GM23248 (cell line): ENCODE measurements at places on chromosomes 4 and X.

DNA sequence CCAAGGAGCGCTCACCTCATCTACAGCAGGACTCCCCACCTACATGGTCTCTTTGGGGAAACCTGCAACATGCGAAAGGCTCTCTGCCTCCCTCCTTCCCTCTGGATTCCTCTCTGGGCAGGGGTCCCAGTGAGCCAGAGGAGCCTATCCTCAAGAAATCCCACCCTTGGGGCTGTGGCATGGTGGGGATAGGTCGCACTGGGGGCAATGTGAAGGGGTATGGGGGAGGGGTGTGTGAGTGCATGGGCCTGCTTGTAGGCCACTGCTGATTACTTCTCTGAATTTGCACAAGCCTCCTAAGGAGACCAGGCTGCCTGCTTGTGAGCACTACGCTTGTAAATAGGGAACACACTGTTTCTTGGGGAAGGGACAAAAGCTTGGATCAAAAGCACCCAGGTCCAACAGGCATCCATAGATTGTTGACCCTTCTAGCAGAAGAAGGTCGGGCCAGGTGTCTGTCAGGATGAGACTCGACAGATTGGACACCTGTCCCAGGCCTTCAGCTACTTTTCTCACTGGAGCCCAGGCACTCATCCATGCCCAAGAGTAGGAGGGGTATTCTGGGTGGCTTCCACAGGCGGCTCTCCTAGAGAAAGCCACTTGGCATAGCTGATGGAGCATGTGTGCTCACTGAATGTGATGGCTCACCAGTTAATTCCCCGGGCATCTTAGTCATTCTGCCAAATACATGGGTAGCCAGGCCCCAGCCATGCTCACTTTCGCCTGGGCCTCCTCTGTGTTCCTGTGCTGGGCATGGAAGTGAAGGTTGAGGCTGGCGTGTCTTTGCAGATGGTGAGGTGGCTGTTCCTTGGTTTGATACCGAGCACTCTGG, 75.0 kb downstream of the NBDY start:
- DNase-seq = peak; percentile 56

- DNase-seq = no peak
These were observed 82.3 kb downstream of the PRKX start for GRCh38 chrX:3631196-3631595.

DNA sequence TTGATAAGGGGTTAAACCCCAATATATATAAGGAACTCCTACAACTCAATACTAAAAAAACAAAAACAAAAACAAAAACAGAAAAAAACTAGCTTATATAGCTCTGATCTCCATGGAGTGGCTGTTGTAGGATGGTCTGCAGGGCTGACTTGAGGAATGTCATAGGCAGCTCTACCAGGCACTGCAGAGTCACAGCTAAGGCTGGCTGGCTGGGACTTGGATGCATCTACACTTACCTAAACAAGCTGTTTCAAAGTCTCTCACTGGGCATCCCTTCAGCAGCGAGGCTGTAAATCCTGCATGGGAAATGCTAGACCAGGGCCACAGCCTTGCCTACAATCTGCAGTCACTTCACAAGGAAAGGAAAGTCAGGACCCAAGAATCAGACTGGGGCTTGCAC, 61.3 kb downstream of the HOPX start:
- no peak for DNase-seq

DNA sequence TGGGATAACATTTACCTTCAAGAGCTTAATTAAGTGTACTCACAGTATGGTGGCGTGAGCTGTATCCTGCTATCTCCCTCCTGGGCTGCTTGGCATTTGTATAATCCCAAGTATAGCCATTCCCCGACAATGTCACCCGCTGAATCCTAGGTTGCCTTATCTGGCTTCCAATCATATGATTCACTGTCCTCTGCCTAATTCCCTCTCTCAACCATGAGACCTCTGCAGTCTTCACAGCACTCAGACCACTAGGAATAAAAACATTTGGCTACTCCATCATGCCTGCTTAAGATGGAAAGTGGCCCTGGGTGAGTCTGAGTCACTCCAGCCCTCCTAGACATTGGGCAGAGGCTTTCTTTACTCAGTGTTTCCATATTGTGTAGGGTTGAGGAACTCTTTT, 28.9 kb upstream of the WDFY3 start:
- DNase-seq = peak; percentile 5

DNA sequence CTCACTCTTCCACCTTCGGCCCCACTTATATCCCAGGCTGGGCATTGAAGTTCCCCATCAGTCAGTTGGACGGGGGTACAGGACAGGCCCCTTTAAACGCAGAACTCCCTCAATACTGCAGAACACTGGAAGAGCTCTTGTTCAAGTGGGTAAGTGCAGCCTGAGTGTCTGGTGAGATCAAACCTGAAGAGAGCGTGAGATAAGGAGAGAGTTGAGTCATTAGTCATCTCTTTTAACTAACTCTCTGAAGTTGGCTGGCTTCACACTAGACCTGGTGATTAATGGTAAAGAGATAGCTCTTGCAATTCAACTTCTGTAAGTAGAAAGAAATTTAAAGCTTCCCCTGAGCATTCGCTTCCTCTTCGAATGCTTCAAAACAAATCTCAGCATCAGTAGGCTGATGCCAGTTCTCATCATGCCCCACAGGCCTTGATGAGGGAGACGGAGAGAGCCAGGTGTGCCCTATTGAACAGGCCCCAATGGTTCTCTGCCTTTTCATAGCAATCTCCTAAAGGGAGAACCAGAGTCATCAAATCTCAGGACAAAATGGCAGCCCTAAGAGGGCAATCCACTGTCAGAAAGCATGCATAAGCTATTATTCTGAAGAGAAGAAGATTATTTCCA, 41.0 kb upstream of the JADE1 start:
- peak; percentile 53 for DNase-seq

- DNase-seq = no peak
These were observed 32.7 kb upstream of the WFS1 start for GRCh38 chr4:6236816-6237390.

- no peak for DNase-seq
These were observed 19.5 kb upstream of the TENM3 start for GRCh38 chr4:182223708-182224107.

DNA sequence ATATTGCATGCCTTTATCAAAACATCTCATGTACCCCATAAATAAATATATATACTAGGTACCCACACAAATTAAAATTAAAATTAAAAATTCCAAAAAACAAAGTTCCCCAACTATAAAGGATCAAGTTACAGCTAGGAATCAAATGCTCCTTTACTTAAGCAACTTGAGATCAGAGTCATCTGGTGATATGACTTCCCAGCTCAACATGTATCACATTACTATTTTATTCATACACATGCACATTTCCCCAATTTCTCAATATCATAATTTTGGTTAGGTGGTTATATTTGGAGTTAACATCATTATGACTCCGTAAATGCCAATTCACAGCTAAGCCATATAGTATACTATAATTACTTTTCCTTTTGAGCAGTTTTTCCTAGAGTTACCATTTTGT, 60.9 kb downstream of the CLOCK start:
- no peak for DNase-seq

GRCh38 chr4:84051639-84052038, 447.5 kb downstream of the NKX6-1 start:
- DNase-seq = no peak

DNA sequence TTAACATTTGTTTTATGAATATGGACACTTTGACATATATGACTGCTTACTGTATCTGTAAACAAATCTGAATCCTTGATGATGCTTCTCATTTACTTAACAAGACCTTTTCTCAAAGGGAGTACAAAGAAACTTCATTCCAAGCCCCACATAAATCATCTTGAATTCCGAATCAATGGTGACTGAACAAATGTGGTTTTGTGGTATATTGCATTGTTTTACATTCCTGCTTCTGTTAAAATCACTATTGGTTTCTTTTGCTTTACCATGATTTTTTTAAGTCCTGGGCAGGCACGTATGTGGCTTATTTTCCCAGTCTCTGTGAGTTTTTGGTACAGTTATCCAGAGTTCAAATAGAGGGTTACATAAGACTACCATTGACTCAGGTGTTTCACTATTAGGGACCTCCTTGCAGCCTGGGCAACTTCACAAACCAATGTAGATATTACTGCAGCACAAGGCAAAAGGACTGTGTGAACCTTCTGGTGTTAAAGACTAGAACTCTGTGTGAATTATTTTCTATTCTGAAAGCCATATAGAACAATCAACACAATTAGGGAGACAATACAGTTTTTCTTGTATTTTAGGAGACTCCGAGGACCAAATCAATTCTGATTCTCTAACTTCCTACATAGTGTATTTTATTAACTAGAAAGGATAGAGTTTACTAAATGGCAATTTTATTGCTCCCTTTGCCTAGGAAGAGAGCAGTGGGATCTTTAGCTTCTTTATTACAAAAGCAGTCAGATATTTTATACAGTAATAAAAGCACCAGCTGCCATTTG, 196.4 kb downstream of the GALNTL6 start:
- DNase-seq = no peak

DNA sequence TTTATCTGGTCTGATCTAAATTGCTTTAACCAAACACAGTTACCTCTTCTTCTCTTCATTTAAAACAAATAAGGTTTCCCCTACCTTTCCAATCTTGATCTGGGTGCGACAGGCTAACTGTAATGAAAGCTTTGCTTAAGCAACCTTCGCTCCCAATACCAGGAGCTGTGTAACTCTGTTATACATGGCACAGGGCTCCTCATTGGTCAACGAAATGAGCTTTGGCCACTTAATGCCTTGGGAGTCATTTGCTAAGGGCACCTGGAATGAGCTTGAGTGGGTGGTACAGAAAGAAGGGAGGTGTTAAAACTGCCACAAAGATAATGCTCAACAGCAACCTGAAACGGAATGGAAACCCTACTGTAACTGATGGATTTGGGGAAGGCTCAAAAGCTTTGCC, 140.5 kb downstream of the CHRNA9 start:
- no peak for DNase-seq

GRCh38 chr4:121648516-121648915, 48.3 kb downstream of the ANXA5 start:
- DNase-seq = peak; percentile 40
